ENCODE measurements at places on chromosomes 13 and 19.

GRCh38 chr13:80069374-80069773, 271.6 kb downstream of the SPRY2 start:
- no peak for DNase-seq

DNA sequence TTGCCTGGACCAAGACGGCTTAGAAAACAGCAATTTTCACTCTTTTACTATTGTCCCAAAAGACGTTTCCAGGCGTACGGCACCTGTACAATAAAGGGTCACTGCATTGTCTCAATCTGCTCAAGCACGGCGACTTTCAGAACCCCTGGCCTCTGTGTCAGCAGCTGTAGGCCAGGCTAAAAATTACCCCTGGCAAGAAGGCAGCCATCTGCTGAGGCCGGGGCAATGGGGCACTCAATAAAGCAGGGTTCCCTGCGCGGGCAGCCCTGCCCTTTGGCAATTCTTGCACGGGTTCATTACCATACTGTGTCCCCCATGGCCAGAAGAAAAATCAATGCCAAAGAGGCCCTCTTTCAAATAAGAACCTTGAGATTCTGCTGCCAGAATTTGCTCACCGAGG, 52.1 kb downstream of the STK24 start:
- no peak for DNase-seq

GRCh38 chr19:16496613-16496983, 404 bp downstream of the C19orf44 start:
- no peak for DNase-seq

DNA sequence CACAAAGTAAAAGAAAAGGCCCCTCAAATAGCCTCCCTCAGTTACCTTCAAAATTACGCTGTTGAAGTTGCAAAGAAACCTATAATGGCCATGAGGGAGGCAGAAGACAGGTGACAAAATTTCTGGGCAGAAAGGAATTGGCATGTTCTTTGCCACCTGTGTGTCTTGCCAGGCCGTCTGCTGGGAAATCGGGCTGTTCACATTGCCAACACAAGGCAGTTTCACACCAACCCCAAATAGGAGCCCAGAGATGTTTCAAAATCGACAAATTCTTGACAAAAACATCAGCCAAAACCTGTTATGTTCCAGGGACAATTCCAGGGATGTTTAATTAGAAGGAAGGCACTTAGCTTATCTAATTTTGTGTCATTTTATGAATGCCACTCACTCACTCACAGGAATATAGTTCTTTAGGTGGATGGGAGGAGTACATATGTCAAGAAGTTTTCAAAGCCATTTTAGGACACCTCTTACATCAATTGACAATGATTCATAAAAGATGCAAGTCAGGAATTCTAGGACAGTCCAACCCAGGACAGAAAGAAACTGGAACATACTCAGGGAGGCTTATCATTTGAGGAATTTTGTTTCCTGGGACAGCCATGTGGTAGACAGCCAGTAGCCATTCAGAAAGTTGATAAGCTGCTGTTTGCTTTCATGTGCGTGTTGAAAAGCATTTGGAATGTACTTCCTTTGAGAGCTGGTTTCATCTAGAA, 164.5 kb downstream of the RGCC start:
- DNase-seq: no peak

DNA sequence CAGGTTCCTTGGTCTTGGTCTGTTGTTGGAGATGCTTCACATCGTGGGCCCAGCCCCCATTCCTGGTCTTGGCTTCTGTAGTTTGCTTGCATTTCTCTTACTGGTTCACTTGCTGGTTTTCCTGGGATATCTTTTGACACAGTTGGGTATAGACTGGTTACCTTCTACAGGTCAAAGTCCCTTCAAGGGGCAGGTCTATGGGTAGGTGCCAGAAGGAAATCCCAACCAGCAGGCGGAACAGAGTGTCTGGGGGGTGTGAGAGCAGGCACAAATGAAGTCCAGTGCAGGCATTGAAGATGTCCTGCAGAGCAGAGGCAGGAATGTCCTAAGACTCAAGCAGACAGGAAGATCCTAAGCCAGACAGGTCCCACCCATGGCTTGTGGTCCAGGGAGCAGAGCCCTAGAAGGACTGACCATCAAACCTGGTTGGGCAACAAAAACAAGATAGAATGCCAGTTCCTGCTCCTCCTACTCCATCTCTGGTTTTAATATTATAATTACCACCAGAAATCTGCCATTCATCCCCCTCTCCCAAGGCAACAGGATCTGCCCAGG, 17.7 kb upstream of the WASF3 start:
- no peak for DNase-seq

- peak; percentile 76 for DNase-seq
Observed at GRCh38 chr13:44300895-44301638, 72.6 kb upstream of the SERP2 start.

DNA sequence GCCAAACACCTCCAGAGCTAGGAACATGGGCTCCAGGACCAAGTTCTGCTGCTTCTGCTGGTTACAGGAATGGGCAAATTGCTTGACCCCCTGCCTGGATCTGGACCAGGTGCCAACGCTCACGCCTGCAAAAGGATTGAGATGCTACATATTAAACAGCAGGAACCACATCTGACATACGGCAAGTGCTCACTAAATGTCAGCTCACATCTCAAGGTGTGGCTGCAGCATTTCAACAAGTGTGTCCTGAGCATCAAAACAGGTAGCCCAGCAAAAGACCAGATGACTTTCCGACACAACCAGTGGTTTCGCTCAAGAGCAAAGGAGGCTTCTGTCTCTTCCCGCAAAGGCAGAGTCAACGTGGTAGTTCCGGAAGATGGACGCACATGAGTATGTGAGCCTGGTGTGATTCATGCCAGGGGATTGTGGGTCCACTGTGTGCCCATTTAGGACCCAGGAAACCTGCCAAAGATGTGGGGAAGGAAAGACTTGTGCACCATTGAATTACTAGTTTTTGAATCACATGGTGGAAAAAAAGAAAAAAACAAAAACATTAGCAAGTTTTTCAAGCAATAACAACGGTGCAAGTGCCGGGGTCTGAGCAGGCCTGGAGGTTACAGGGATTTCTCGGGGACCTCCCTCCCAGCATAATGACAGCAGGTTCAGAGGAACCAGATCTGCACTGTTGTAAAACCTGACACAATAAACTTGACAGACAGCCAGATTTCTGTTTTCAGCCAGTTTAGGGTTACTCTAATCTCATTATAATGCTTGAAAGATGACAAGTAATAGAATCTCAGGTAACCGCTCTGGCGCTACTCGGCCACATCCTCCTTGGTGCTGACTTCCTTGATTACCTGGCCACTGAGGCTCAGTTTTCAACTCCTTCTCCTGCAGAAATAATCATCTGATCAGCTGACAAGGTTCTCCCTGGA, 77.9 kb downstream of the SOX1 start:
- DNase-seq: no peak

DNA sequence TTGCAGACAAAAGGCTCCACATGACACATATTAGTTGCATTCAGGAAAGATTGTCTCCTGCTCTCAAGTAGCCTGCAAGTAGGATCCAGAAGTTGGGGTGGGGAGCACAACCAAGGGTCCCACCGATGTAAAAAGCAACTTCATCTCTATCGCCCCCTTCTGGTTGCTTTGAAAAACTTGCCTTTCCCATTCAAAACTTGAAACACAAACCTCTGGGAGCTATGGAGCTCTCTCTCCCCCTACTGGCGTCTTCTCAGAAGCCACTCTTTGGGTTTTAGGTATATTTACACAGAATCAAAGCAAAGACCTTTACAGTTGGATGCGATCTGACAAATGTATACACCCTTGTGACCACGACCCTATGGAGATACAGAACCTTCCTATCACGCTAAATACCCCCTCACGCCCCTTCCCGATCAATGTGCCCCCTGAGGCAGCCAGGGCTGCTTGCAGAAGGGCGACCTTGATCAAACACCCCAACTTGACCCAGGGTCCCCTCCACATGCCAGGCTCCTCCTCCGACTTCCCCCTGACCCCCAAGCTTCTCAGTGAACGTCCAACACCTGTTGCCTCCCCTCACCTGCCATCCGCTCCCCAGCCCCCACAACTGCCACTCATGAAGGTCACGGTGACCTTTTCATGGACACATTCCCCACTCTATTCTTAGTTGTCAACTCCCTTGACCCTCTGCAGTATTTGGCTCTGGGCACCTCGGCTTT, 10.1 kb downstream of the NOSIP start:
- DNase-seq: peak; percentile 92

GRCh38 chr19:39489756-39490155, 9.0 kb upstream of the DLL3 start:
- no peak for DNase-seq

DNA sequence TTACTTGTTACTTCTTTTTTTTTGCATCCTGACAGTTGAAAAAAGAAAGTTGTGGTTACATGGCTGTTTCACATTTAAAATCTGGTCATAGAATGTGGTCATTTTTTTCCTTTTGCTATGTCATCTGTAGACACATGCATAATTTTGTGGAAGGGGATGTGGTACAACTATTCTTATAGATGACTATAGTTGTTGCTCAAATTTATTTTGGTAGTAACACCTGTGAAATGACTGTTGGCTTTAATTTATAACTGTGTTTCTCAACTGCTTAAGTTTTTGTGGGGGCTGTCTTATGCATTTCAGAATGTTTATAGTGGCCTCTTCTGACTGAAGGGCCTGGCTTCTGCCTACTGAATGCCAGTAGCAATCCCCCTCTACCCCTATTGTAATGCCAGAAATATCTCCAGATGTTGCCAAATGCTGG, 130.5 kb downstream of the PAN3 start:
- DNase-seq: no peak

DNA sequence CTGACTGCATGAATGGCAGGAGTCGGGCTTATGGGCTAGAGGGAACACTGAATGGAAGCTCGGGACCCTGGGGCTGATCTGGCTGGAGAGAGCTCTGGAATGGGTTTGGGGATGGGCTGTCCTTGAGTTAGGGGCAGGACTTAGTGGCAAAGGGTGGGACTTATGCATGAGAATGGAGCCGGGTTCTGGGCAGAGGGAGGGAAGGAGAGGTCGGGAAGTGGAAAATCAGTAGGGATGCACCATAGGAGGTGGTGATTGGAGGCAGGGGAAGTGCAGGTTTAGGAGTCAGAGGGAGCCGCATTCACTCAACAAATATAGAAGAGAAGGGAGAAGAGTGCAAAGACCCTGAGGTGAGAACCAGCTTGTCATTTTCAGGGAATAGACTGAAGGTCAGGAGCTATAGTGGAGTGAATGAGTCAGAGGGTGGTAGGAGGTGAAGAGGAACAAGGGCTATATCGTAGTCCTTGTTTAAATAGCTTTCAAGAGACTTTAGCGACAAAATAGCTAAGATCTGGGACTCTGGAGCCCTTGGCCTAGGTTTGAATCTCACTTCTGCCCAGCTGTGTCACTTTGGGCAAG, 748 bp downstream of the RAB4B start:
- DNase-seq: peak; percentile 97

DNA sequence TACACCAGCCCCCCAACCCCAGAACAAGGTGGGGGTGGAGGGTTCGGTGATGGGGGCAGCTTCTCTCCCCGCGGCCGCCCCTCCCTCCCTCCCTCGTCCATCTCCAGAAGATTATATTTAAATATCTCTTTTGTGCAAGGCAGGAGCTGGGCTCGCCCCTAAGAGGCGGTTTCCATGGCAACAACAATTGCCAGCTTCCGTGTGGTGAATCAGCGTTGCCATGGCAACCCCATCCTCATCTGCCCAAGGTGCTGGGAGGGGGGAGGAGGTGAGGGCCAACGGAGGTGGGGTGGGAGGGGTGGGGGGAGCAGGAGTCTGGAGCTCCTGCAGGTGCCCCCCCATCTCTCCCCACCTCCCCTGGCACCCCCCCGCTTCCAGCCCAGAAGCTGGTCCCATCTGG, 46.4 kb downstream of the CELF5 start:
- DNase-seq: no peak

DNA sequence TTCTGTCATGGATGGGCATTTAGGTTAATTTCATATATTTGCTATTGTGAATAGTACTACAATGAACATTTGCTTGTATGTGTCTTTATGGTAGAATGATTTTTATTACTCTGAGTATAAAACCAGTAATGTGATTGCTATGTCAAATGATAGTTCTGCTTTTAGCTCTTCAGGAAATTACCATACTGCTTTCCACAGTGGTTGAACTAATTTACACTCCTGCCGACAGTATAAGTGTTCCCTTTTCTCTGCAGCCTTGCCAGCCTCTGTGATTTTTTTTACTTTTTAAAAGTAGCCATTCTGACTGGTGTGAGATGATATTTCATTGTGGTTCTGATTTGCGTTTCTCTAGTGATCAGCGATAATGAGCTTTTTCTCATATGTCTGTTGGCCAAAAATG, 6.5 kb downstream of the SIGLEC7 start:
- DNase-seq: no peak

- DNase-seq: no peak
Observed at GRCh38 chr13:52751196-52751595, 11.6 kb upstream of the CNMD start.

All from A549 (cell line).